COR-L47 (cell line): ENCODE measurements at places on chromosomes 2 and 18.

DNA sequence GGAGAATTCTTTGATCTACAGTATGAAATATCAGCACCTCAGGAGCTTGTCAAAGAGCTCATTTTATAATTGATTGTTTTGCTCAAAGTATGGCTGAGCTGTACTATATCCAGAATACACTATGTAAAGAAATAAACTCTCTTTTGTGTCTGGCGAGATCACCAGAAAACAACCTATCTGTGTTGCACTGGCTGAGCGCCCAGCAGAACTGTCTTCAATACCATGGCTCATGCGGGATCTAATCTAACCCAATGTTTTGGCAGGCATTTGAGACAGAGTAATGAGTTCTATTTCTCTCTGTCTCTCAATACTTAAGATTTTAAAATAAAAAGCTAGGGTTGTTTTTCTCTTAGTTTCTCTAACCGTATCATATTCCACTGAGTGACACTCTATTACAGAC, 192.4 kb downstream of the L3MBTL4 start:
- no peak for DNase-seq

DNA sequence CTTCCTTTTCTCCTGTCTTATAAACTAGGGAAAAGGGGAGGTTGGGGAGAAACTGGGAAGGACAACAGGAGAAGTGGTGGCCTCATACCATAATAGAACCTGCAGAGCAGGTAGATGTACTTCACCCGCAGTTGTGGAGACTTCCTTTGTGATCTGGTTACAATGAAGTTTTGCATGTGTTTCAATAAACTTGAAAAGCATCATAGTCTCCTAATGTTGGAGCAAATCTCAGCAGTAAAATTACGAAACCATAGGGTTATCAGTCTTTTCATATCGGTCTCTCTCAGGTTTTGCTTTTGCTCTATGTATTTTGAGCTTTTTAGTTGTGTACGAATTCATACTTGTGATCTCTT, 30.5 kb downstream of the ANO7 start:
- no peak for DNase-seq

DNA sequence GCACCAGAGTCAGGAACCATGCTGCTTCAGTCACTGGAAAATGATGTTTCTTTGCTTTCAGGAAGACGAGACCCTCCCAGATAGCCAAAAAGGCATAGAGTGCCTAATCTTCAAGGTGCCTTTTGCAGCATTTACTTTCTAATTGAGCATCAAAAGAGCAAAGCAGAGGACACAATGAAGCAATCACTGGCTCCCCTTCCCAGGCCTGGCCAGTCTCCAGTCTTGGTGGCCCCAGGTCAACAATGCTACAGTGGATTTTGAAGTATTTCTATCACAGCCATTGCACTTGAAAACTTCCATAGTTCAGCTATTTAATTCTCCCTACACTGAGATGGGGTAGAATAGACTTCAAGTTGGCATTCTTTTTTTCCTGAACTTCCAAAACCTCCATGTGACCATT, 15.4 kb downstream of the ZBTB7C start:
- no peak for DNase-seq

DNA sequence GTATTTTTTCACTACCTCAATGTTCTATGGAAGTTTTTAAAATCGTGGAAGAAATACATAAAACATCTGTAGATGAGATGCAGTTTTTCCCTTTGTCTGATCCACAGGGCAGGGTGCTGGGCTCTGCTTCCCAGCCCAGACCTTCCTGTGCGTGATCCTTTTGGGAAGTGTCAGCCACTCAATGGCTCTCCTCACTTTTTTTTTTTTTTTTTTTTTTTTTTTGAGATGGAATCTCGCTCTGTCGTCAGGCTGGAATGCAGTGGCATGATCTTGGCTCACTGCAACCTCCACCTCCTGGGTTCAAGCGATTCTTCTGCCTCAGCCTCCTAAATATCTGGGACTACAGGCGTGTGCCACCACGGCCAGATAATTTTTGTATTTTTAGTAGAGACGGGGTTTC, 32.8 kb downstream of the SOWAHC start:
- no peak for DNase-seq

DNA sequence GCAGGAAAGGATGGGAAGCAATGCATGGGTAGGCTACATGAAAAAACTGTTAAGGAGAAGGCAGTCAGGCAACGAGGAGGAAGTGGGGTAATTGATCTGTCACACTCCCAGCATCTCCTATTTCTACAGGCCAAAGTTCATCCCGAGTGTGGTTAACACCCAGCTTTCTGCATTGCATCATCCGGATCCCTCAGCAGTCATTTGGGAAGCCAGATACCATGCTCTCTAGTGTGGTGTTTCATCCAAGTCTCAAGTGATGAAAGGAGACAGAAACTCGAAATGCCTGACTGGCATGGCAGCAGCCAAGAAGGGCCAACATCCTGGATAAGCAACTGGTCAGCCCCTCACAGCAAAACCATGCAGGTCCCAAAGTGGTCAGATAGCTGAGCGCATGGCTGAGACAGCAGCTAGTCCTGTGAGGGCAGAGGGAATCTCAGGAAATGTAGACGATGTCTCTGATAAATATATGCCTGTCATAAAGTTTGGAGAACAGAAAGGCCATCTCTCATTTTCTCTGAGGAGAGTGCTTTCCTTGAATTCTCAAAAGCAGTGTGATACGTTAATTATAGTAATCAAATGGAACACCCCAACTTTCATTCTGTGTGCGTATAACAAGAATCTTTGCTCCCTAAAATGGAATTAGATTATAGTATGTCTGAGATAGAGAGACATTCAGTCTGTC, 24.8 kb upstream of the HNRNPA3 start:
- no peak for DNase-seq
